ENCODE measurements at places on chromosomes 3 and 15. TPM values are rescaled to one million over a fixed set of nuclear protein-coding genes. Genes with fewer than 3 reads are reported as not detected.

FRMD5 gene
- polyA plus RNA-seq, result 2.2 TPM

BUB1B gene
- 28.5 TPM for polyA plus RNA-seq

BFSP2 gene
- polyA plus RNA-seq, result not detected

XRN1 gene
- polyA plus RNA-seq, result 37.9 TPM

AHSG gene
- not detected for polyA plus RNA-seq

LDHAL6B gene
- not detected for polyA plus RNA-seq

HTR3E gene
- not detected for polyA plus RNA-seq

HYAL1 gene
- 3.4 TPM for polyA plus RNA-seq

P4HTM gene
- 39.7 TPM for polyA plus RNA-seq

MYO1E gene
- 36.6 TPM for polyA plus RNA-seq

COL8A1 gene
- polyA plus RNA-seq, result 0.96 TPM

GRCh38 chr3:194964809-194965208 is 279.1 kb downstream of the FAM43A start:
- no peak for DNase-seq

DNA sequence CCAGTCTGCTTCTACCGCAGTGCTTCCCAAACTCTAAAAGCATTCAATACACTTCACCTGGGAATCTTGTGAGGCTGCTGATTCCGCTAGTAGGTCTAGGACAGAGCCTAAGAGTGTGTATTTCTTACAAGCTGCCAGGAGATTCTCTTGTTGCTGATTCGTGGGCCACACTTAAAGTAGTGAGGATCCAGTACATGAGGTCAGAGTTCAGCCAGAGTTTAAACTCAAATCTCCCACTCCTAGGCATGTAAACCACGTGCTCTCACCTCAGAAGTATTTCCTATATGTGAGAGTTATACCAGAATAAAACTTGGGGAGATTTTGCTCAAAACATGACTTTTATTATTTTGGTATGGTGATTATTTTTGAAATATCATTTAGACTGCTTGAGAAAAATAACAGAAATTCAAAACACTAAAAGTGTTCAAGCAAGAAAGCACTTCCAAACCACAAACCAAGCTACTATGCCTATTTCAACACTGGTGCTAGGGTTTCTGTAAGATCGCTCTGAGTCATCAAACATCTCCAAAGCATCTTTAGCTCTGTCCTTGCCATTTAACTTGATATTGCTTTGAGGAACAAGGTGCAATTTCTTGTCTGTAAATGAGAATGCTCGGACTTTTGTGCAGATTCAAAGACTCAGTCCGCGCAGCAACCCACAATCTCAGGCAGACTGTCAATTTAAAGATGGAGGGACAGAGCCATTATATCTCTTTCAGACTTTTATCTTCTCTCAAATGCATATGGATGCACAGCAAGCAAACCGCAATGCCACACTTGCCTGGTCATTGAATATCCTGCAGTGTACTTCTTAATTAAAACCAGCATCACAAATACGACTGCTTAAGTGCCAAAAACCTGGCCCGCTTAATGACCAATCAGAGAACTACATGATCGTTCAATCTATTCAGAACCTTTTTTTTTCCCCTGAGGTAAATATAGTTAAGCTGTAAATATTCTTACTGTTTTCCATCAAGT is 59.8 kb downstream of the AGTR1 start:
- no peak for DNase-seq

- DNase-seq, result no peak
Observed at GRCh38 chr3:138331143-138331894, 1.7 kb upstream of the NME9 start.

DNA sequence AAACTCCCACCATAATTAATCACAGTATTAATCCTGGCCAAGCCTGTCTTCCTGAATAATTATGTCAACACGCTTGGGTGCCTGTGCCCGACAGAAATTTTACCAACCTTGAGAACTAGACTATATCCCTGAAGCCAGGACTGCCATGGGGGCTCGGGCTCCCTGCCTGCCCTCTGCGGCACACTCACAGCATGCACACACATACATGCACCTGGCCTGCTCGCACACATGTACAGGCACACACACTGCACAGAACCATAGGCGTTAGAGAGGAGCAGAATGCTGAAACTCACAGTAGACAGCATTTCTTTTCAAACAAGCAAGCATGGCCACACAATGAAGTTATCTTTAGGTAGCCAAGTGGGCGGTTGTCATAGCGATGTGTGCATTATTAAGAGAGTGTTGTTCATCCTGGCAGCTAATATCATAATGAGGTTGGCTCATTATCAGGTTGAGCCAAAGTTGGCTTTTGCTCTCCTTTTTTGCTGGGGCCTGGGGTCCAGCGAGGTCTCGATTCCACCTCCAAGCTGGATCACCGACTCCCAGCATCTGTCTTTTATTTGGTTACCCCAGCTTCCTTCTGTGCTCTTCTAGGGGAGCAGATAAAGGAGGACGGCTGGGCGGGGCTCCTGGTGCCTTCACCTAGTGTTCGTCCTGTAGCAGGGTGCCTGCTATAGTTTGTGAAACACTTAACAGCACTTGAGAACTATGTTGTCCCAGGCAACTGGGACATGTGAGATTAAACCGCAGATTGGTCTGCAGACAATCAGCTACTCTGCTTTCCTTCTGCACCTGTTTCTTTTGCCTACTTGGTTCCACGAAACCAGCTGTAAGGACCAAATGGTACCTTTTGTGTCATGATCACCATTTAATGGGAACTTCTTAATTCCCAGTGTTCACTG is 91.4 kb downstream of the ZNF621 start:
- peak; percentile 13 for DNase-seq

DNA sequence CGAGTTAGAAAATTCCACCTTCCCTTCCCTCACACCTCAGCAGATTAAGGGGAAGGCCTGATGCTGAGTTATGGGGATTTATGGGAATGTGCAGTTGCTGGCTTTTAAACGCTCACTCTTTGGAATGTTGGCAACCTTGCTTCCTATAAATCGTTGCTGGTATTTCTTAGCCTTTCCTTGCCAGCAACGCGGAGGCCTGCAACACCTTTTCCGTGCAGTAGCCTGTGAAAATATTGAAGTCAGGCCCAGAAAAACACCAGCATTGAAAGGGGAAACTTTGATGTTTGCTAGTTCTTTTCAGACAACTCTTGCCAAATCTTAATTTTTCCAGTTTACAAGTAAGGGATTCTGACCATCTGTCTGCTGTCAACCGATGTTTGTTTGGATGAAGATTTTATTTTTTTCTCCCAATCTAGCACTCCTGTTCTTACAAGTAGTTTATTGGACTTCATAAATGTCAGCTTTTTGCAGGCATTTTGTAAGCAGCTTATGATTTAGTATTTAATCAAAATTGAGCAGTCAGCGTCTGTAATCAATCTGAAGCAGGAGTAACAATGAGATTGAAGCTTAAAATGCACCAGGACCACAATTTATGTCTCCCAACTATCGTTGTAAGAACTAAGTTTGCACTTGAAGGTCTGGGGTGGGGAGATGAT is 251.0 kb downstream of the RPLP1 start:
- no peak for DNase-seq

GRCh38 chr15:60844010-60844409 is 365.1 kb upstream of the ICE2 start:
- no peak for DNase-seq

DNA sequence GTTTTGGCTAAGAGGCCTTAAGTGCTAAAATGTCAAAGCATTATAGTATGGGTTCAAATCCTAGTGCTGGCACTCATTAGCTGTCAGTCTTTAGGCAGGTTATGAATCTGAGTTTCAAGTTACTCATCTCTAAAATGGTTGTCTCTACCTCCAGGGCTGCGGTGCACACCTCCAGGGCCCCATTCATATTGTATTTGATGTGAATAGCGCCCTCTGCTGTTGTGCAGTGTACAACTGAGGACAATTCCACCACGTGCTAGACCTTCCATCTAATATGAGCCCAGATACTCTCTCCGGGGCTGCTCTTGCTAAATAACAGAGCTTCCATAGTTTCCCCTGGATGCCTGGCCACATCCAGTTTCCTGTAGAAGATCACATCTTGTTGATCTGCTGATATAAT is 54.3 kb downstream of the OXNAD1 start:
- DNase-seq, result no peak

- no peak for DNase-seq
Observed at GRCh38 chr3:11668243-11669235, 24.8 kb upstream of the VGLL4 start.

DNA sequence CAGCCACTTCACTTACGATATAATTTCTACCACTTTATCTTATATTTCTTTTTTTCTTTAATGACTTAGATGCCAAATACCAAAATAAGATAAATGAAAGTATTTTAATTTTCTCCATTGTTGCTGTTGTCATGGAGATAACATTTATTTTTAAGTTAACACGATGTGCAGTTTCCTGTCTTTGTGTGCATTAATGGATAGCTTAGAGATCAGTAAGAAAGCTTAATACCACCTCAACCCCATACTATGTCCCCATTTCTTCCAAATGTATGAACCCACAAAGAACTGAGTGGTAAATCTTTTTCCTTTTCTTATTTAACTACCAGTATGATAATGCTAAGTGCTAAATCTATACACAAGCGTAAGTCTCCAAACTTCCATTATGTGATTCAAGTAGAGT is 17.1 kb downstream of the PCNP start:
- no peak for DNase-seq

- no peak for DNase-seq
Observed at GRCh38 chr3:44926172-44926571, 49.8 kb downstream of the ZDHHC3 start.

- DNase-seq, result no peak
Observed at GRCh38 chr15:93250209-93250608, 161.2 kb upstream of the RGMA start.

GRCh38 chr3:177657243-177657642 is 460.0 kb upstream of the TBL1XR1 start:
- DNase-seq, result no peak

- no peak for DNase-seq
Observed at GRCh38 chr3:171266740-171267073, 193.5 kb downstream of the TNIK start.

Data from left lung (tissue), 14 donors.